Stomach (tissue), 19 donors: ENCODE measurements at places on chromosomes 12 and 14. TPM values are rescaled to one million over a fixed set of nuclear protein-coding genes. Genes with fewer than 3 reads are reported as not detected.

DNA sequence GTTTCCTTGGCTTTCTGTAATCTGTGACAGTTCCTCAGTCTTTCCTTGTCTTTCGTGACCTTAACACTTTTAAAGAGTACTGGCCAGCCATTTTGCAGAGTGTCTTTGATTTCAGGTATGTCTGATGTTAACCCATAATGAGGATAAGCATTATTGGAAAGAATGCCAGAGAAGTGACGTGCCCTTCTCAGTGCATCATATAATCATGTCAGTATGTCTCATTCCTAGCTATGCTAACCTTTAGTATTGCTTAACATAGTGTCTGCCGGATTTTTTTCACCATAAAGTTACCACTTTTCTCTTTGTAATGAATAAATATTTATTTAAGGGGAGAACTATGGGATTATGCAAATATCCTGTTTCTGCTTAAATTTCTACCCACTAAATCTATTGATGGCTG lies 28.5 kb downstream of the RERG start:
- no peak overlapping the region for H3K4me3 ChIP-seq
- no peaks in the 10 kb centered on the region for H3K27me3 ChIP-seq
- no peak overlapping the region for H3K27ac ChIP-seq

DNA sequence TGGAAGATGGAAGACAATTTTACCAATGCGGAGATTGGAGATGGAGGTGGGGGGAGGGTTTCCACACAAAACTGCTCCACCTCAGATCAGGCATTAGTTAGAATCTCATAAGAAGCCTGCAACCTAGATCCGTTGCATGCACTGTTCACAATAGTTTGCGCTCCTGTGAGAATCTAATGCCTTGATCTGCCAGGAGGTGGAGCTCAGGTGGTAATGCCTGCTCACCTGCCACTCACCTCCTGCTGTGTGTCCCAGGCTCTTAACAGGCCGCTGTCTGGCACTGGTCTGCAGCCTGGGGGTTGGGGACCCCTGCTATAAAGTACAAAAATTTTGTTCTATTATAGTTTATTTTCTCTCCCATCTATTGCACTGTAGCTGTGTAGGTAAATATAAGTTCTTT lies 84.9 kb upstream of the FOXG1 start:
- DNase-seq, result no peak
- H3K4me1 ChIP-seq, result no peaks in the 10 kb centered on the region
- no peaks in the 10 kb centered on the region for H3K27me3 ChIP-seq

- H3K4me1 ChIP-seq, result peaks cover 29% of the 10 kb centered on the region
- H3K36me3 ChIP-seq, result no peaks in the 10 kb centered on the region
- H3K4me3 ChIP-seq, result no peak overlapping the region
- no peak overlapping the region for H3K27ac ChIP-seq
Measured at GRCh38 chr12:49885118-49885517, 18.6 kb downstream of the FAIM2 start.

DNA sequence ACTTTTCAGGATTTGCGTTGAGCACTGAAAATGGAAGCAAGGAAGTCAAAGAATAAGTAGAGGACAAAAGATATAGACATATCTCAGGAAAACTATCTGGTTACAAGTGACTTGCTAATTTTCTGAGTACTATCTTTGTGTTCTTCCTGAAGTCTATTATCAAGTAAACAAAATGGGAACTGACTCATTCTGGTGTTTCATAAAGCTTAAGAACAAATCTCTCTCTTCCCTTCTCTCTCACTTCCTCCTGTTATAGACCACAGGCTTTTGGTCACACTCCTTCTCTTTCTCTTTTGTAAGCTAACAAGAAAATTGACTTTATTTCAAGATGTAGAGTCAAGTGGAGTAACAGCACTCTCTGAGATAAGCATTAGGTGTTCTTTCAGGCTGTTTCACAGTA lies 406.6 kb upstream of the SYT1 start:
- H3K27me3 ChIP-seq, result no peaks in the 10 kb centered on the region
- H3K4me3 ChIP-seq, result no peak overlapping the region
- H3K4me1 ChIP-seq, result no peaks in the 10 kb centered on the region
- H3K27ac ChIP-seq, result no peak overlapping the region
- DNase-seq, result no peak

DNA sequence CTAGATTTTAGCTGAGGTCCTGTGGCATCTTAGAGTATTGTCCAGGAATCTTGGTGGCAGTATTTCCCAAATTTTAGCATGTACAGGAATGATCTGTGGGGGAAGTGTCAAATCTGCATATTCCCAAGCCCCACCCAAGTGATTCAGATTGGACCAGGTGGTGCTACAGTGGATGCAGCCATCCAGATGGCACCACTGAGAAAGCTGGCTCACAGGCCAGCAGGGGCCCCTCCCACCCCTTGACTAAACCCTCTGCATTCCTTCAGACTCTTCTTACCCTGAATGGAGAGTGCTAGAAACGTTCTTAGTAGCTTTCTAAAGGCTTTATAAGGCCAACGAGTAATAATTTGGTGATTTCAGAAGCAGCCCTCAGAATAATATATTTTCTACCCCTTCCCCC lies 255.2 kb downstream of the NRXN3 start:
- no peaks in the 10 kb centered on the region for H3K4me1 ChIP-seq
- no peak overlapping the region for H3K27ac ChIP-seq
- no peaks in the 10 kb centered on the region for H3K36me3 ChIP-seq
- no peak for DNase-seq
- H3K27me3 ChIP-seq, result no peaks in the 10 kb centered on the region

GRCh38 chr14:56005191-56006053 lies 112.8 kb upstream of the PELI2 start:
- no peak overlapping the region for H3K4me3 ChIP-seq
- no peaks in the 10 kb centered on the region for H3K36me3 ChIP-seq
- H3K27ac ChIP-seq, result peak overlapping the region; percentile 60
- H3K4me1 ChIP-seq, result peaks cover 9% of the 10 kb centered on the region

DNA sequence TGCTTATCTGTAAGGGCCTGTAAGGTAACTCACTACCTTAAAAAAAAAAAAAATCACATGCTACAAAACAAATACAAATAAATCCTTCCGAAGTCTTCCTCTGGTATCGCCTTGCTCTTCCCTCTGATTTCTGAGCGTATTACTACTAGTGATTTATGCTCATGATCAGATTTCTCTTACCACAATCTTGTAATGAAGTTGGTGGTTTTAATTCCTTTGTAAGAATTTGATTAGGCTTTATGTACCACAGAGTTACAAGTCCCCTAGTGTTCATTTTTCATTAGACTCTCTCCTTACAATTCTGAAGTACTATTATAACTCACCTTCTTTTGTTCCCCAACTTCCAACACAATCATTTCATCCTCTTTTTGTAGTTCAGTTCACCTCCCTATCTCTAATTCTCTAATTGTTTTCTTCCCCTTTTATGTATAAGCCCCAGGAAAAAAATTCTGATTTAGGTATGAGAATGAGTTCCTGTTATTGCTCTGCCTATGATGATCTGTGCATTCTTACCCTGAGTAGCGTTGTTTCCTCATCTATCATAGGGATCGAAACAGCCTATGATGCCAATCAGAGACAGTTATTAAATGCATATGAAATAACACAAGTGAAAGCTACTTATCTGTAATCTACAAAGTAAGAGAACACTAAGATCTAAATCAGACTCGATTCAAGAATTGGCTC lies 81.5 kb downstream of the EPS8 start:
- DNase-seq, result no peak
- H3K27ac ChIP-seq, result no peak overlapping the region
- no peaks in the 10 kb centered on the region for H3K36me3 ChIP-seq

- no peak overlapping the region for H3K27ac ChIP-seq
- H3K36me3 ChIP-seq, result no peaks in the 10 kb centered on the region
- H3K4me3 ChIP-seq, result no peak overlapping the region
- no peaks in the 10 kb centered on the region for H3K4me1 ChIP-seq
- H3K27me3 ChIP-seq, result no peaks in the 10 kb centered on the region
- peak; percentile 45 for DNase-seq
Measured at GRCh38 chr12:20376984-20377383, 8.6 kb downstream of the PDE3A start.

- H3K36me3 ChIP-seq, result no peaks in the 10 kb centered on the region
- peaks cover 20% of the 10 kb centered on the region for H3K27me3 ChIP-seq
- no peaks in the 10 kb centered on the region for H3K4me1 ChIP-seq
- no peak overlapping the region for H3K27ac ChIP-seq
Measured at GRCh38 chr14:104633276-104634137, 28.9 kb upstream of the TMEM179 start.

GRCh38 chr14:58598028-58598803 lies 39.5 kb upstream of the DACT1 start:
- no peak overlapping the region for H3K4me3 ChIP-seq
- DNase-seq, result no peak
- no peaks in the 10 kb centered on the region for H3K4me1 ChIP-seq
- H3K36me3 ChIP-seq, result no peaks in the 10 kb centered on the region
- no peaks in the 10 kb centered on the region for H3K27me3 ChIP-seq

- H3K36me3 ChIP-seq, result no peaks in the 10 kb centered on the region
- H3K4me1 ChIP-seq, result no peaks in the 10 kb centered on the region
- DNase-seq, result peak; percentile 38
- no peaks in the 10 kb centered on the region for H3K27me3 ChIP-seq
- no peak overlapping the region for H3K4me3 ChIP-seq
Measured at GRCh38 chr12:85179680-85180270, 100.2 kb upstream of the ALX1 start.

DNA sequence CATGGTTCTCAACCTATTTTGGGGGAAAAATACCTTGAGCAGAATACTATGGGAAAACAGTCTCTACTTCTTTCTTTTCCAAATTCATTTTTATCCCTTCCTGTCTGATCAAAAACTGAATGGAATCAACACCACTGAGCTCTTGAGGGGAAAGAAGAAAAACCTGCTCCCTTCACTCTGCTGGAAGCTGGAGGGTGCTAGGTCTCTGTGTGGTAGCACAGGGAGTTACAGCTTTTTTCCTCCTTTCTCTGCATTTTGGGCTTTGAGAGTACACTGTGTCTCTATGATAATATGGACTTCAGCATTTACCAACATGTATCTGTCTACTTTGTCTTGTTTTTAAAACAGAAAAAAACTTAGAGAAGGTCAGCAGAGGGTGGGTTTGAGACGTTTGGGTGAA lies 417.2 kb upstream of the SYT1 start:
- no peaks in the 10 kb centered on the region for H3K27me3 ChIP-seq
- H3K4me1 ChIP-seq, result no peaks in the 10 kb centered on the region
- no peak for DNase-seq
- H3K36me3 ChIP-seq, result no peaks in the 10 kb centered on the region
- H3K27ac ChIP-seq, result no peak overlapping the region

DNA sequence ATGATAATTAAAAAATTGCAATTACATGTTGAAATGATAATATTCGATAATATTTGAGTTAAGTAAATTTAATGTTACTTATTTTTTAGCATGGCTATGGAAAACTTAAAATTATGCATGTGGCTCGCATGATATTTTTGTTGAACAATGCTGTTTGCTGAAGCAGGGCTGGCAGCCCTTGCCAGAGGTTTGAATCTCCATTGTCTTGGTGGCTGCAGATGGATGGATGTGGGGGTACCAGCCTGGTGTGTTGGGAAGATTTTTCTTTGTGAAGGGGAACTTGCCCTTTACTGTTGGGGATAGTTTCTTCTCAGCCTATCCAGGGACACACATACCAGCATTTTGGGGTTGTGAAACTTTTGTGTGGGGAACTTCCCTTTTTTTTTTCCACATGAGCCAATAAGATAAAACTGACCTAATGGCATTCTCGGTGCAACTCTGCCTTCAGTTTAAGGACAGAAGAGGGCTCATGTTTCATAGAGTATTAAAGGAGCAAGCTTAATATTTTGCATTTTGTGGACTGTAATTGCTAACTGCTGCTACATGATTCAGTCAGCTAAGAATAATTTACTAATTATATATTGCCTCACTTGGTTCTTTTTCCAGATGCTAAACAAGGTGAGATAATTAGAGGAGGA lies 8.8 kb downstream of the RASSF3 start:
- peak overlapping the region; percentile 39 for H3K27ac ChIP-seq
- H3K36me3 ChIP-seq, result no peaks in the 10 kb centered on the region
- H3K4me1 ChIP-seq, result peaks cover 98% of the 10 kb centered on the region
- no peaks in the 10 kb centered on the region for H3K27me3 ChIP-seq

GRCh38 chr12:26941215-26941594 lies 2.9 kb downstream of the FGFR1OP2 start:
- DNase-seq, result no peak
- H3K4me1 ChIP-seq, result peaks cover 18% of the 10 kb centered on the region
- H3K36me3 ChIP-seq, result no peaks in the 10 kb centered on the region

GRCh38 chr12:94145191-94145983 lies 3.0 kb upstream of the PLXNC1 start:
- H3K4me3 ChIP-seq, result no peak overlapping the region
- DNase-seq, result no peak
- H3K36me3 ChIP-seq, result no peaks in the 10 kb centered on the region
- peaks cover 26% of the 10 kb centered on the region for H3K4me1 ChIP-seq
- peaks cover 6% of the 10 kb centered on the region for H3K27me3 ChIP-seq

GRCh38 chr14:54188064-54188666 lies 208.6 kb upstream of the CDKN3 start:
- no peaks in the 10 kb centered on the region for H3K36me3 ChIP-seq
- DNase-seq, result no peak
- H3K27ac ChIP-seq, result no peak overlapping the region
- no peak overlapping the region for H3K4me3 ChIP-seq
- H3K27me3 ChIP-seq, result no peaks in the 10 kb centered on the region
- H3K4me1 ChIP-seq, result peaks cover 6% of the 10 kb centered on the region

DNA sequence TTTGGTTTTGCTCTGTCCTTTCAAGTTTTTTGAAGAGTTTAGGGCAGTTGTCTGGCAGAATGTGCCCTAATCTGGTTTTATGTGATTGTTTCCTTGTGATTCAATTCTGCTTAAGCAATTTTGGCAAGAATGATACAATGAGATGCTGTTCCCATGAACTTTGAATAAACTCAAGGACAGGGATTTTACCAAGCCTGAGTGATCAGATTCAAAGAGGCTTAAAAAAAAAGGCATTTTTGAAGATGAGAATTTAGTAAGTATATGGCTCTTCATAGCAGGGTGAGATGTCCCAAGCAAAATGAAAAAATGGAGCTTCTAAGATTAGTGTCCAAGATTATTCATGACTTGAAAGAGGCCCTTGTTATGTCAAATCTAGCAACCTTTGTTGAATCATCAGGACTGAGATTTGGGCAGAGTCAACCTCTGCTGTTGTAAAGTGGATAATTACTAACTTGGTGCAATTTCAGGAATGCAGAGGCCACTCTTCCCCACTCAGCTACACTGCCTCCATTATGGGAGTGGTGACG lies 180.6 kb upstream of the NUDT4 start:
- H3K27me3 ChIP-seq, result no peaks in the 10 kb centered on the region
- H3K4me1 ChIP-seq, result peaks cover 2% of the 10 kb centered on the region
- H3K36me3 ChIP-seq, result no peaks in the 10 kb centered on the region
- no peak for DNase-seq

GRCh38 chr12:120988658-120989057 lies 10.3 kb downstream of the HNF1A start:
- no peak for DNase-seq
- H3K27me3 ChIP-seq, result no peaks in the 10 kb centered on the region
- H3K4me1 ChIP-seq, result peaks cover 11% of the 10 kb centered on the region
- no peak overlapping the region for H3K27ac ChIP-seq
- H3K36me3 ChIP-seq, result peaks cover 8% of the 10 kb centered on the region

NPFF gene
- not detected for polyA plus RNA-seq

ATL1 gene
- polyA plus RNA-seq, result 2.6 TPM

BCAT1 gene
- polyA plus RNA-seq, result 1.3 TPM

TUBA1C gene
- 215 TPM for polyA plus RNA-seq

TMX1 gene
- 4.9 TPM for polyA plus RNA-seq

EIF2B1 gene
- 20.0 TPM for polyA plus RNA-seq

TPI1 gene
- polyA plus RNA-seq, result 526 TPM

KTN1 gene
- 51.5 TPM for polyA plus RNA-seq

CCDC175 gene
- not detected for polyA plus RNA-seq

TMEM253 gene
- 1.1 TPM for polyA plus RNA-seq

PTPRR gene
- 2.2 TPM for polyA plus RNA-seq
